A549 treated with RU486 at 1 μM for 4 hours (cell line): ENCODE measurements at places on chromosomes 7 and 10. TPM values are rescaled to one million over a fixed set of nuclear protein-coding genes. Genes with fewer than 3 reads are reported as not detected.

GPR146 gene
- total RNA-seq: 1.7 to 2.8 TPM (median 1.9 TPM) in 5 replicates

XPNPEP1 gene
- total RNA-seq: 35.2 to 39.2 TPM (median 37.0 TPM) in 5 replicates

RNF32 gene
- 0.77 to 2.1 TPM (median 1.2 TPM) in 5 replicates for total RNA-seq

TRPV5 gene
- total RNA-seq: not detected in 5 replicates

ZNF853 gene
- total RNA-seq: 1.8 to 2.9 TPM (median 2.3 TPM) in 5 replicates

ACTL6B gene
- total RNA-seq: not detected in 5 replicates

ADO gene
- 11.1 to 22.8 TPM (median 21.9 TPM) in 5 replicates for total RNA-seq

TNS3 gene
- 70.9 to 83.2 TPM (median 79.9 TPM) in 5 replicates for total RNA-seq

ANKIB1 gene
- total RNA-seq: 15.9 to 20.9 TPM (median 20.0 TPM) in 5 replicates
